ENCODE measurements at places on chromosomes 12 and 14. TPM values are rescaled to one million over a fixed set of nuclear protein-coding genes. Genes with fewer than 3 reads are reported as not detected.

The EXOC3L4 gene
- total RNA-seq: 0.68 TPM

The TTC6 gene
- total RNA-seq: not detected

The AKAP6 gene
- total RNA-seq: 211 TPM

The KRR1 gene
- 38.6 TPM for total RNA-seq

The FGFR1OP2 gene
- 67.4 TPM for total RNA-seq

The UNC79 gene
- 0.16 TPM for total RNA-seq

The TSPAN9 gene
- 43.5 TPM for total RNA-seq

All from aorta (tissue), 5 donors.